ENCODE measurements at places on chromosomes 12 and 14. TPM values are rescaled to one million over a fixed set of nuclear protein-coding genes. Genes with fewer than 3 reads are reported as not detected.

JKAMP gene
- 15.2 TPM for total RNA-seq

GPX2 gene
- total RNA-seq = 292 TPM

GOLGA3 gene
- 22.9 TPM for total RNA-seq

CDCA3 gene
- total RNA-seq = 0.58 TPM

GRCh38 chr12:99627459-99627858 is 20.1 kb upstream of the GARIN6 start:
- DNase-seq = no peak

GRCh38 chr12:31316891-31317290 is 9.1 kb downstream of the SINHCAF start:
- no peak for DNase-seq

DNA sequence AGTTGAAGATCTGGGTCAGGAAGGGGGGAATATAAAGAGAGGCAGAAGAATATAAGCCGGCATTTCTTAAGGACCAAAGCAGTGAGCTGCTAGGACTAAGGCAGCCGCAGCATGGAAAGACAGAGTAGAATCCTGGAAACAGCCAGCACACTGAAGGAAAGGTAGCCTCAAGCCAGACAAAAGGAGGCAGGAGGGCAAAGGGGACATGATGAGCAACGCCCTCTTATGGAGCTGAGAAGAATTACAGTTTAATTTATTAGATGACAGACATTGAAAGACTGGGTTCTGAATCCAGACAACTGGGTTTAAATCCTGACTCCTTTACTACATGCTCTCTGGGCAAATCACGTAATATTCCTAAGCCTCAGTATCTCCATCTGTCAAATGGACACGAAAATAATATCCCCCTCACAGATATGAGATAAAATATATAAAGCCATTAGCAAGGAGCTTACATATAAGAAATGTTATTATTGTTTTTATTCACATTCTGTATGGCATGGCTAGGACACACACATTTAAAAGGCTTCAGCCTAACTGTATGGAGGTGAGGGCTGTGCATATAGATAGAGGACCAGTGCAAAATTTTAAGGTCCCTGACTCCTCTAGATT is 8.1 kb upstream of the PCED1B start:
- no peak for DNase-seq

GRCh38 chr12:124557518-124558223 is 9.7 kb downstream of the NCOR2 start:
- no peak for DNase-seq

DNA sequence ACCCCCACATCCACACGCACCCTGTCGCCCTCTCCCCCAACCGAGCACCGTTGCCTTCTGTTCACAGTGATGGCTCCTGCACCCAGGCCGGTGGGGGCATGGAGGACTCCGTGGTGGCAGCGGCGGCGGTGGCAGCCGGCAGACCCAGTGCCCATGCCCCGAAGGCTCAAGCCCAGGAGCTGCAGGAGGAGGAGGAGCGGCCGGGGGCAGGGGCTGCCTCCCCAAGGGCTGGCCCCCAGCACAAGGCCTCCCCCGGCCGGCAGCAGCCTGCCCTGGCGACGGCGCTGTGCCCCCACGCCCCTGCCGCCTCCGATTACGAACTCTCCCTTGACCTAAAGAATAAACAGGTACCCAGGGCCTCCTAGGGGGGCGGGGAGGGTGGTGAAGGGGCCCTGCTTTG is 59.0 kb downstream of the IQSEC3 start:
- no peak for DNase-seq

GRCh38 chr12:109466821-109467220 is 10.3 kb downstream of the KCTD10 start:
- no peak for DNase-seq

DNA sequence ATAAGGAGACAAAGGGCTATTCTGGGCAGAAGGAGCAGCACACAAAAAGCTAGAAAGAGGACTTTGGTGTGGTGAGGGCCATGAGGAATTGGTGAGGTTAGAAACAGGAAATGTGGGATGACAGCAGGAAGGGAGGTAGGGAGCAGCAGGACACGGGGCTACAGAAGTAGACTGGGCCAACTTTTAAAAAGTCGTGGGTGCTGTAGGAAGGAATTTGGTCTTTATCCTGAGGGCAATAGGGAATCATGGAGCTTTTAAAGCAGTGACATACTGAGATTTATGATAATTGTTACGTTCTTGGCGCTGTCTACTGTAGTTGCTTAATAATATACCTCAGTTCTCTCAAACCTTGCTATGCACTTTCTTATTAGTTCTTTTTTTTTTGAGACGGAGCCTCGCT is 8.2 kb upstream of the CHURC1 start:
- no peak for DNase-seq

DNA sequence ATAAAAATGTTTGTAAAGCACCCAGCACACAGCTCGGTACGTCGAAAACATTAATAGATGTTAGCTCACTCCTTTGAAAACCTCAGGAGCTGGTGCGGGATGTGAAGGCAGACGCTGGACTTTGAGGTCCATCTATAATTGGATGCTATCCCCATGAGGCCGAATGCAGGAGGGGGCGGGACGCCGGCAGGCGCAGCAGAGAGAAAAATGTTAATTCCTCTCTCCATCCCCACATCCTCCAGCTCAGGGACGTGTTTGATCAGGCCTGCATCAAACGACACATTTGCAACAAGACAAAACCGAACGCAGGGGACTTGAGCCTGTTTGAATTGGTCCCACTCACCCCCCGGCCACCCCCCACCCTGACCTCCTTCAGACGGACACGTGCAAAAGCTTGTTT is 231.0 kb downstream of the RBM19 start:
- DNase-seq = no peak

GRCh38 chr12:20985399-20985798 is 145.6 kb upstream of the SLCO1B1 start:
- no peak for DNase-seq

DNA sequence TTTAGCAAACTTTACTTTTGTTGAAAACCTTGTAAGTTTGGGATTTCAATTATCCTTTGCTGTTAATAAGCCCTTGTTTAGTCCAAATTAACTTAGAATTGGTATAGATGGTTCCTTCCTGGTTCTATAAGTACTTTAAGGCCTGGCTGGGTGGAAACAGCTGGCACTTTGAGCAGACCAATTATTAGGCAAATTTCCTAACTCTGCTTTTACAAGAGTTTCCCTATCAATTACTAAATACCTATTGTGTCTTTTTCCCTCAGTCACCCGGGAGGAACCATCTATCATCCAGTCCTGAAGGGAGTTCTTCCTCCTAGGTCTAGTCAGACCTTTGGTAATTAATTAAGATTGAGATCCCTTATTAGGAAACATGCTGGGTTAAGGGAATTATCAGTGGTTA is 138.0 kb downstream of the SLC38A6 start:
- DNase-seq = no peak

DNA sequence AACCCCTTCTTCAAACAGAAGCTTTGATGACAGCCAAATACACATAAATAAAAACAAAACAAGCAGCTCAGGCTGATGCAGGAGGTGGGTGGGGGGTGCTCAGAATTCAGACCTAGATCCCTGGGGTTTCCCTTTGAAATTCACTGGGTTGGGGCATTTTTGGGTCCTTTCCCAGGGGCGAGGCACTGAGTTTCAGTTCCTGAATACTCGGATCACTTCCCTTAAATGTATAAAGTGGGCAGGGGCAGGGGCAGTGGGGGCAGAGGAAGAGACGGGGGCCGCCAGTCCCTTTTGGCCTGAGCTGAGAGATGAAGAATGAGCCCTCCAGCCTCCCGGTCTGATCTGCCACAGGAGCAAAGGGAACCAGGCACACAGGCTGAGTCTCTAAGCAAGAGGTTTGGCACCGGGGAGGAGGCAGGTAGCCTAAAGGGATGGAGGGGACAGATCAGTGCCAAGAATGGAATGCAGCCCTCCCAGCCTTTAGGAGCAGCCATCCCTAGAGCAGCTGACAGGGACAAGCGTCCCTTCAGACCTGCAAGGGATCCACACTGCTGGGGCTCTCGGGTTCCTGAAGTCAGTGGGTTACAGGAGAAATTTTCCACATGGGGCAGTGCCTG is 20.3 kb downstream of the KDM2B start:
- DNase-seq = no peak

DNA sequence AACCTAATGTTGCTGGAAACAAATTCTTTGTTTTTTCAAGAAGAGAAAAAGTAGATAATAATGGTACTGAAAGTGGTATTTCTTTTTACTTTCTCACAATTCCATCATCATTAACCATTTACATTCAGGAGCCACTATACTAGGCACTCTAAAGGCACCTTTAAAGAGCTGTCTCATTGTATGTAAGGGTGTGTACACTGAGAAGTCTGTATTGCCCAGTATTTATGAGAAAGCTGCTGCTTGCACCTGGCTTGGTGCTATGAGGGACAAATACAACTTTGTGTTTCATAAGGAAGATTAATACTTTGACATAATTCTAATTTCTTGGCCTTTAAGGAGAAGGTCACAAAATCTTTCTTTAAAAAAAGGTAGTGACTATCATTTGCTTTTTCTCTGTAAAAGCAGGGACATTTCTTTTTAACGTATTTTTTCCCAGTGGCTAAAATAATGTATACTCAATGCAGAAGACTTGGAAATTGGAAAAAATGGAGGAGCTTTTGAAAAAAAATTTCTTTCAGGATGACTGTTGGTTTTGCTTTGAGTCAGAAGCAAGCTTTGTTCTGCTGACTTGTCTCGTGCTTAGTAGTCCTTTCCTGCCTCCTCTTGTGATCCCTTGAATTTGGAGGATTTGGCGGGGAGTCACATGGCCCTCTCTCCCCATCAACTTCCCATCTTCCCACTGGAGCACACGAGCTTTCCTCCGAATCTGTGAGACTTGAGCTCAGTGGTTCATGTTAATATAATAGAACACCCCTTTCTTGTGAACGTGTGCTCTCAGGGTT is 50.1 kb downstream of the RASSF3 start:
- DNase-seq = no peak

DNA sequence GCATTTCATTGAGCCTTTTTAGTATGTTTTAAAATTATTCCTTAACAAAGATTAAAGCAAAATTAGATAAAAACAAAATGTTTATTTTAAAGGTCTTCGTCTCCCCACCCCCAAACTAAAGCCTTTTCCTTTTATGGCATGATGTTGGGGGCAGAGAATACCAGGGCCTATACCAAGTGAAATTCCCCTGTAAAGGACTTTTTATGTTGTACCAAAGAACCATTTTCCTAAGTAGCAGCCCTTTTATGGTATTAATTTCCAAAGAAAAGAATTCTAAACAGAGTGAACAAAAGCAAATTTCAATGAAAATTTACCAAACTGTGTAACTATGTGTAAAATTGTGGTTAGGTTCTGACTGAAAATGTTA is 71.9 kb upstream of the GNPNAT1 start:
- DNase-seq = no peak
